ENCODE measurements at places on chromosomes 4 and X.
A peak's percentile ranks its signal among the peaks of the same experiment; 100 is the strongest.

- DNase-seq = no peak
These were observed 8.6 kb upstream of the INTU start for GRCh38 chr4:127624173-127624572.

- no peak for DNase-seq
These were observed 81.1 kb upstream of the RAPGEF2 start for GRCh38 chr4:159021597-159022385.

DNA sequence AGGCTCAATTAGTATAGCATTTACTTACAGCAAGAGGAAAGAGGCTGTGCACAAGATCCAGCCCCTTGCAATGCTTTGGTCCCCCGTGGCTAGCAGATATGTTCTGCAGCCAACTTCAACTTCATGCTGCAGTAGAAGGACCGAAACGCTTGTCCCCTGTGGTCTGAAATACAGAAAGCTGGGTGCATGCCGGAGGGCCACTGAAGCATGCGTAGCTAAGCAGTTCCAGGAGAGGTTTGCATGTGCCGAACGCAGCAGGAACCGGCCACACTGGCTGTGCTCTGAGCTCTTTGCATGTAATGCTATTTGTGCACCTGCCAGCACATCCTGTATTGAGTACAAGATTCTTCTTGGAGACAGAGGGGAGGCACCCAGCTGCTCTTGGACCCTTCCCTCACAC, 35.8 kb upstream of the SHISA3 start:
- DNase-seq = no peak

DNA sequence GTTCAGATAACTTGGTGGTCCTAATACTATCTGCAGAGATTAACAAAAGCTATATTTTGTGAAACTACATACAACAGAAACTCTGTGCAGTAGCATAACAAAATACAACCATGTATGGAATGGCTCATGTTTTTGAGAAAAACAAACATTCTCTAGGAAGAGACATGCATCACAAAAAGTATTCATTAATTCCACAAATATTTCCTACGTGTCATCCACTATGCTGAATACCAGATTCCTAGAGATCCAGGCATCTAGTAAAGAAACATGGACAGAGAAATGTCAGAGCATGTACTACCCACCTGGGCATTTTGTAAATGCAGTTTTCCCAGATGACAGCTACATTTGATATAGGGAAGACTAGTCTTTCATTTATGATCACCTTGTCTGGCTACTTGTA, 248.1 kb downstream of the OPHN1 start:
- no peak for DNase-seq

GRCh38 chr4:123616951-123617461, 220.4 kb downstream of the SPRY1 start:
- DNase-seq = peak; percentile 95

- no peak for DNase-seq
These were observed 304.7 kb upstream of the DIAPH2 start for GRCh38 chrX:96379951-96380350.

GRCh38 chrX:150163956-150164726, 199.0 kb upstream of the MAMLD1 start:
- no peak for DNase-seq

DNA sequence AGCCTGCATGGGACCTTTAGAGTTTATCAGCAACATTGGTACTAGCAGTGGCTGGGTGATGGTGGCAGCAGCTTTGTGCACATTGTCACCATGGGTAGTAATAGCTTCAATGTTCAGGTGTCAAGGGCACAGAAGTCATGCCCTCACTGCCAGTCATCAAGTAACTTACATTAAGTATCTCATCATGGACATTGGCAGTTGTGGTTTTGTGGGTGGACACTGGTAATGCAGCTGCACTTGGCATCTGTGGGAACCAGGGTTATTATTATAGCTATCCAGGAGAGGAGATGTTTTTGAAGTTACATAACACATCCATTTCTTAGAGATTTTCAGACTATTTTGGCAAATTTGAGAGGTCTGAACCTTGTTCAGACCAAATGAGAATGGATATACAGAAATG, 243.2 kb upstream of the NOCT start:
- no peak for DNase-seq

- no peak for DNase-seq
These were observed 19.2 kb upstream of the RHOH start for GRCh38 chr4:40177591-40177990.

DNA sequence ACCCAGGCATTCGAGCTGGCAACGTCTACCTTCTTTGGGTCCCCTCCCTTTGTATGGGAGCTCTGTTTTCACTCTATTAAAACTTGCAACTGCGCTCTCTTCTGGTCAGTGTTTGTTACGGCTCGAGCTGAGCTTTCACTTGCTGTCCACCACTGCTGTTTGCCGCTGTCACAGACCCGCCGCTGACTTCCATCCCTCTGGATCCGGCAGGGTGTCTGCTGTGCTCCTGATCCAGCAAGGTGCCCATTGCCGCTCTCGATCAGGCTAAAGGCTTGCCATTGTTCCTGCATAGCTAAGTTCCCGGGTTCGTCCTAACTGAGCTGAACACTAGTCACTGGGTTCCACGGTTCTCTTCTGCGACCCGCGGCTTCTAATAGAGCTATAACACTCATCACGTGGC, 183.5 kb upstream of the GALNTL6 start:
- no peak for DNase-seq

DNA sequence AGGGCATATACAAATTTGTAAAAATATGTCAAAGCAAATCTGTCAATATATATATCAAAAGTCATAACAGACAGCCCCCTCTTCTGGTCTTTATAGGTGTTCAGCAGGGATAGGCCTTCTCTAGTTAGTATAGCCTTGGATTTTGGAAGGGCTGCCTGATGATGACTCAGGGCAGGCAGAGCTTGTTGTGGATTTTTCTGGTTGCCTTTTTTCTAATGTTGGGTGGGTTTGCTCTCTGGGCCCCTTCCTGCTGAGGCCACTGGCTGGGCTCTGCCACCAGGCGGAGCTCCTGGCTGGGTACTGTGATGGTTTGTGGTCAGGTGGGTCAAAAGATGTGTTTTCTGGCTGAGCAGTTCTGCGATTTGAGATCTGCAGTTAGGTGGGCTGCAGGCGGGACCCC, 294.2 kb downstream of the GRIA2 start:
- no peak for DNase-seq

DNA sequence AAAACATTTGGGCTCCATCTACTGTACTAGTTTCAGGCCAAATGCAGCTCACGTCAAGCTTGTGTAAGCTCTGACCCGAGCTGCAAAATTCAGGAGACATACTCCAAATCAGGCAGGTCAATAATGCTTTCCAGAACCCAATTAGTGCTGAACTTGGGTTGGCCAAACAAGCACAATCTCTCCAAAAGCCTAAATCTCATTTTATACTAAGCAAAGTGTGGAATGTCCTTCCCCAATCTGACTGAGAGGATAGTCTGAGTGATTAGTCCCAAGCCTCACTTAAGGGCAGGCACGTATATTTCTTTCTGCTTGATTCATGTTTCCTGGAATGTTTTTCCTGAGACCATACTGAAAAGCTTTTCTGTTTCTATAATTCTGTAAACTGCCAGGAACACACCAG, 79.9 kb downstream of the NKX6-1 start:
- no peak for DNase-seq

DNA sequence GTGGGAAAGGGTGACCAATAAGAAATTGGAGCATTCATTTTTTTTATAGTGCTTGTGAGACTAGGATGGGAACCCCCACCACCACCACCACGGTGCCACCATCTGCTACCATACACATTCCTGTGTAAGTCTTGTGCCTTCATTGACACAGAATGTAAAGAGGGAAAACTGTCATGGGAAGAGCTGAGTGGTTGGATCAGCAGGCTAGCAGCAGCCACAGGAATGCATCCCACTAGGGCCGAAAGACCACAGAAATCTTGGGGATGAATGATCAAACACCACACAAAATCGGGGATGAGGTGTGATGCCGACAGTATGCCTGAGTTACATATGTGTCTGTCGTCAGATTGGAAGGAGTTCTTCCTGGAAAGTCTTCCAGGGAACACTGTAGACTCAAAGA, 69.2 kb downstream of the SRPX start:
- DNase-seq = no peak

GRCh38 chrX:27680726-27681125, 90.6 kb downstream of the DCAF8L2 start:
- no peak for DNase-seq

- DNase-seq = no peak
These were observed 133.9 kb downstream of the AFAP1 start for GRCh38 chr4:7805533-7806337.

DNA sequence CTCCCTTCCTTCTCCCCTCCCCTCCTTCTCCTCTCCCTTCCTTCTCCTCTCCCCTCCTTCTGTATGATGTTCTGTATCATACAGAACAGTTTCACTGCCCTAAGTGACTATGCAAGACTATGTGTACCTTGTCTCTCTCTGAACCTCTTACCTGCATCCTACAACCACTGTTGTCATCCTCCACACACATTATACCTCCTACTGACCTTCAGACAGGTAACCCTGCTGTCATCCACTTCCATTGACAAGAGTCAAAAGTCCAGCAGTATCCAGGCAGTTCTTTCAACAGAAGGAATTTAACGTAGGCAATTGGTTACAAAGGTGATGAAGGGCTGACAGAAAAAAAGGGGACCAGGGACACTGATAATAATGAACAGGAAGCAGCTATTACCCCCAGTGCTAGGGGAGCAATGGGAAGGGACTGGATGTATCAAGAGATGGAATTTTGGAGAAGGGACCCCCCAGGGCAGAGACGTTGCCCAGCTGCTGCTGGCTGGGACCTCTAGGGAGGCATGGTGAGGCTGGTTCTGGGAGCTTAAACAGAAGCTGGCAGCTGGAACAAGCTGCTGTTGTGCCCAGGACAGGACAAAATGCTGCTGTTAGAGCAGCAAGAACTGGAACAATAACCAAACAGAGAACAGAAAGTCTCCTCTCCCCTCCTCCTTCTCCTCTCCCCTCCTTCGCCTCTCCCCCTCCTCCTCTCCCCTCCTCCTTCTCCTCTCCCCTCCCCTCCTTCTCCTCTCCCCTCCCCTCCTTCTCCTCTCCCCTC, 84.7 kb downstream of the DCTD start:
- no peak for DNase-seq

DNA sequence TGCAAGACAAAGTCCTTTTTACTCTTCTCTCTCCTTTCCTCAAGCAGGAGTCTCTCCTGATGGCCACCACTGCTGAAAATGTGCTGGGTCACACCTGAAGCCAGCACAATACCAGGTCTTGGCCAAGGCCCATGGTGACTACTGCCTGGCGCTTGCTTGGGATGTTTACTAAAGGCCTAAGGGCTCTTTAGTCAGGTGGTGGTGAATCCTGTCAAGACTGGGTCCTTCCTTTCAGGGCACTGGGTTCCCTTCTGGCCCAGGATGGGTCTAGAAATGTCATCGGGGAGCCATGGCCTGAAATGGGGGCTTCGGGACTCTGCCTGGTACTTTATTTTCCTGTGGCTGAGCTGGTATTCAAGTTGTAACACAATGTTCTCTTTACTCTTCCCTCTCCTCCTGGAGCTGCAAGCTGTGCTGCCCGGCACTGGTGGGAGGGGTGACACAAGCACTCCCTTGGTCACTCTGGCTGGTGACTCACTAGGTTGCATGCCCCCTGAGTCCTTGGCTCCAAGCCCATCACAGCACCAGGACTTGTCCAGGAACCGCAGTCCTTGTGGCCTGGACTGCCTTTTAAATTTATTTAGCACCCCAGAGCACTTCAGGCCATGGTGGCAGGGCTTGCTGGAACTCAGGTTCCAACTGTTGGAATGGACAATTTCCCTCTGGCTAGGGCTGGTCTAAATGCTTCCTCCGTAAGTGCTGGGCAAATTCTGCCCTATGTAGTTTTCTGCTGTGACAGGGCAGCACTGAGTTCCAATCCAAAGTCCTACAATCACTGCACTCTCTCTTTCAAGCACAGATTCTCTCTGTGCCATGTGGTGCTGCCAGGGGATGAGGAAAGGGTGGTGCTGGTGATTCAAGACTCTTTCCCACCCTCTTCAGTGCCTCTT, 11.3 kb downstream of the ARL13A start:
- DNase-seq = no peak

- no peak for DNase-seq
These were observed 442.2 kb upstream of the FRG1 start for GRCh38 chr4:189498457-189498856.

- DNase-seq = no peak
These were observed 31.6 kb downstream of the UBE2K start for GRCh38 chr4:39729557-39729956.

- DNase-seq = no peak
These were observed 611.8 kb downstream of the SPOCK3 start for GRCh38 chr4:166622425-166622977.

DNA sequence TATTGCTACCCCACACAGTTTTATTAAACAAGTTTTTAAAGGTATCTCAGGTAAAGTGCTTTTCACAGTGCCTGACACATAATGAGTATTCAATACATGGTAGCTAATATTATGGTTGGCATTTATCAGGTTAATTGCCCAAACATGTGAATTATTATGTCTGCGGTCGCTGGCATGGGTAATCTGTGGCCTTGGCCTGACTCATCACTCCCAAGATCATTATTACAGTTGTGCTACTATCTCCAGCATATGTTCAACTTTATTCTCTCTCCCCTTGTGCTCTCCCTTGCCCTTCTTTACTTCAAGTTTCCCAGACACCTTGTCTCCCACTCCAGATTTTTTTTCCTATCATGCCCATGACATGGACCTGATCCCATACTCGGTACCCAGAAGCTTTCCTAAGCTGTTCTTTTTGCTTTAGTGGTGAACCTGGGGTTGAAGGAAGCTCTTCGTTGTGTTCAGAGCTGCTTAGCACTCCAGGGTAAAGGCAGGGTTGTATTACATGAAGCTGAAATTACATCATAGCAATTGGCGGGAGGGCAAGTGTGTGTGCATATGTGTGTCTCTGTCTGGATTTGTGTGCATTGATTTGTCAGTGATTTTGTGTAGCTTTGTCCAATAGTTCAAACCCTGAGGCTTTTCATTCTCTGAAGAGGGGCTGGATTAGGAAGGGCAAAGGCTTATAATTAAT, 176.5 kb upstream of the NRK start:
- DNase-seq = no peak

GRCh38 chr4:147550626-147551246, 66.5 kb upstream of the TMEM184C start:
- no peak for DNase-seq
